RPMI7951 (cell line): ENCODE measurements at places on chromosomes 1 and 21.
A peak's percentile ranks its signal among the peaks of the same experiment; 100 is the strongest.

- DNase-seq, result no peak
Observed at GRCh38 chr1:84382127-84382526, 16.2 kb upstream of the DNASE2B start.

DNA sequence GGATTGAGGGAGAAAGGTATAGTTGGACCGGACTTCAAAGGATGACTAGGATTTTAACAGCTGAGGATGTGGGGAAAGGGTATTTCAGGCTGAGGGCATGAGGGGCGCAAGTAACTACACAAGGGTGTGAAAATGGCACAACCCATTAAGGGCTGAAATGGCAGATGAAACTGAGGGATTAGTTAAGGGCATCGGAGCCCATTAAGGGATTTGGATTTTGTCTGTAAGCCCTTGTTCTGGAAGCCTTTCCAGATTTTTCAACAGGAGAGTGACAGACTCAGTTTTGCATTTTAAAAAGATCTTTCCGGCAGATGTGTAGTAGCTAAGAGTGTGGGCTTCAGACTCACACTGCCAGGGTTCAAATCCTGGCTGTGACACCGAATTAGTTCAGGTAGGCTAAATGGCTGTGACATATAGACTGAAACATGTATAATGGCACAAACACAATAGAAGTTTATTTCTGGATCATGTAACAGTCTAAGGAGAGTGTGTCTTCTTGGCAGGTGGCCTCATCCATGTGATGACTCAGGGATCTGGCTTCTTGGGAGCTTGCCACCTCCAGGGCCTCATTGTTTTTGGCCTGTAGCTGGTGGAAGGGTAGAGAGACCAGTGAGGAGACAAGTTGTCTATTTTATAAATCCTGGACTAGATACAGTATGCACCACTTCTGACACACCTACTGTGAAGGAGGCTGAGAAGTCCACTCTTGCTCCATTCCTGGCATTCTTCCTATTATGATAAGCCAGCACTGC is 49.6 kb downstream of the UBE2T start:
- peak; percentile 95 for DNase-seq

GRCh38 chr1:59990470-59990869 is 63.9 kb upstream of the CYP2J2 start:
- no peak for DNase-seq

- no peak for DNase-seq
Observed at GRCh38 chr1:161267321-161267720, 8.8 kb downstream of the PCP4L1 start.

DNA sequence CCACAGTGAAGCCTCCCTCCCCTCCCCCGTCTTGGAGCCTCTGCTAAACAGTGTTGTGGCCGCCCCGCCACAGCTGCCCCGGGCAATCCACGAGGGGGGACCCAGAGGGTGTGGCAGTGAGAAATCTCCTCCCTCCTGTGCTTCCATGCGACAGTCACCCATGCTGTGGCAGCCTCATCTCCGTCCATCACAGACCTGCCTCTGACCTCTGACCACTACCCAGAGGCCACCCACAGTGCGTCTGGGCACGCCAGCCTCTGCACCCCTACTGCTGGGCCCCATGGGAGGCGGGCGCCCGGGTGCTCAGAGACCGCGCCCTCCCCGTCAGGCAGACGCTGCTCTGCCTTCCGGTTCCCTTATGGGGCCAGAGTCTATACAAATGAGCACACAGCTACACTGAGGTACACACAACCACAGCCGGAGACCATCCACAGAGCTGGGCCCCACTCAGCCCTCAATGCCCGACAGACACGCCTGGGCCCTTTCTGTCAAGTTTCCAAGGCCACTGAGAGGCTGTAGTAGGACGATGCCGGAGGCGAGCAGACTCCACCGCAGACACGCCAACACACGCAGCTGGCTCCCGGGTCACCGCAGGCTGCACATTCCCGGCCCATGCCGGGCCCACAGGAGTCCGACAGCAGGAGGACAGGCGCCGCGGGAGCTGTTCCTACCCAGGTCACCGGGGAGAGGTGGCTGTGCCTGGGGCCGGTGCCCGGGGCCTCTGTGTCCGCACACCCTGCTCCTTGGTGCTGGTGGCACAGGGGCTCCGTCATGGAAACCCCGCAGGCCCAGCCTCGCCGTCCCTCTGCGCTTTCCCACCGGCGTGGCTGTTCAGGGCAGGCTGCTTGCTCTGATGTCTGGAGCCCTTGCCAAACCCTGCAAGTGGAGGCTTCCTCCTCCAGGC is 23.9 kb upstream of the TMEM52 start:
- DNase-seq, result no peak

- DNase-seq, result no peak
Observed at GRCh38 chr1:185325413-185325812, 8.4 kb upstream of the IVNS1ABP start.

- peak; percentile 100 for DNase-seq
Observed at GRCh38 chr1:33433509-33434362, 2.8 kb upstream of the PHC2 start.

- DNase-seq, result no peak
Observed at GRCh38 chr1:15042866-15043265, 110.7 kb upstream of the TMEM51 start.

DNA sequence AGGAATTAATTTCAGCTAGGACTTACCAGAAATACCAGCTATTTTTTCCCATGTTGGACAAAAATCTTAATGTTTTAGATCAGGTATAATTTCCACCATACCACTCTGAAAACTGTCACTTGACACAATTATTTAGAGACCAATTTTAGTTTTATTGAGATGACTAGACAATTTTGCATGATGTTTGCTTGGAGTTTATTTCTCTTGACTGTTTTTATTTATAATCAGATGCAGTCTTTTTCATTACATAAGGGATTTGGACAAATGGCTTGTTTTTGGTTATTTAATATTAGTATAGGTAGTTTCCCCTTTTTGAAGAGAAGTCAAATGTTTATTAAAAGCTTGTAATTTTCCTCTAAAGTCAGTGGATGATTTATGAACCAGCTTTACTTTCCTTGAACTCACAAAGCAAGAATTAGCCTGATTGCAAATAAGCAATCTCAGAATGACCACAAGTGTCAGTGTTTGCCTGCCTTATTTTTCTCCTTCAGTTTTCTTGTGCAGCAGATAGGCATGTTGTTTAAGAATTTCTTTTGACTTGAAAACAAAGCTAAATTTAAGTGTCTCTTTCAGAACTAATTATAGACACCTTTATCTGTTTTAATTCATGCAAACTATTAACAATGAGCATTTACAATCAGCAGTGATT is 3.8 kb upstream of the B3GALT2 start:
- peak; percentile 14 for DNase-seq

GRCh38 chr1:186033847-186034271 is 299.7 kb downstream of the HMCN1 start:
- peak; percentile 10 for DNase-seq

DNA sequence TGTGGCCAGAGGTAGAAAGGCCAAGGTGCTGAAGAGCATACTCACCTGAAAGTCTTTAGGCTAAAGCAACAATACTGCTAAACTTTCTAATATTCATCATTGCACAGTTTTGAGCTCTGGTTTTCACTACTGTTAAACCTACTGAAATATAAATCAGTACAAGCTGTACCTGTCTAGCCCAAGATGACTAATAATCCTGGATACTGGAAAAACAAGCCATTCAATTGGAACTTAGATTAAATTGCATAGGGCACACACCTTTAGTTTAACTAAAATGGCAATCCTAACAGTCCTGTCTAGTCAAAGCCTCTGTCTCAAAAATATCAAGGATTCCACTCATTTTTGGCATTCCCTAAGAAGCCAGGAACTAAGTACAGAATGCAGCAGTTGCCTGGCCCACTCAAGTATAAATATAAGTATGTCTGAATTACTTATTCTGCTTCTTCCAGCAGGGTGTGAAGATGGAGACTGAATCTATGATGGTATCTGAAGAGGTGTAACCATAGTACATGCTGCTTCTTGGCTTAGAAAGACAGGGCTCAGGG is 3.1 kb downstream of the CHML start:
- no peak for DNase-seq

DNA sequence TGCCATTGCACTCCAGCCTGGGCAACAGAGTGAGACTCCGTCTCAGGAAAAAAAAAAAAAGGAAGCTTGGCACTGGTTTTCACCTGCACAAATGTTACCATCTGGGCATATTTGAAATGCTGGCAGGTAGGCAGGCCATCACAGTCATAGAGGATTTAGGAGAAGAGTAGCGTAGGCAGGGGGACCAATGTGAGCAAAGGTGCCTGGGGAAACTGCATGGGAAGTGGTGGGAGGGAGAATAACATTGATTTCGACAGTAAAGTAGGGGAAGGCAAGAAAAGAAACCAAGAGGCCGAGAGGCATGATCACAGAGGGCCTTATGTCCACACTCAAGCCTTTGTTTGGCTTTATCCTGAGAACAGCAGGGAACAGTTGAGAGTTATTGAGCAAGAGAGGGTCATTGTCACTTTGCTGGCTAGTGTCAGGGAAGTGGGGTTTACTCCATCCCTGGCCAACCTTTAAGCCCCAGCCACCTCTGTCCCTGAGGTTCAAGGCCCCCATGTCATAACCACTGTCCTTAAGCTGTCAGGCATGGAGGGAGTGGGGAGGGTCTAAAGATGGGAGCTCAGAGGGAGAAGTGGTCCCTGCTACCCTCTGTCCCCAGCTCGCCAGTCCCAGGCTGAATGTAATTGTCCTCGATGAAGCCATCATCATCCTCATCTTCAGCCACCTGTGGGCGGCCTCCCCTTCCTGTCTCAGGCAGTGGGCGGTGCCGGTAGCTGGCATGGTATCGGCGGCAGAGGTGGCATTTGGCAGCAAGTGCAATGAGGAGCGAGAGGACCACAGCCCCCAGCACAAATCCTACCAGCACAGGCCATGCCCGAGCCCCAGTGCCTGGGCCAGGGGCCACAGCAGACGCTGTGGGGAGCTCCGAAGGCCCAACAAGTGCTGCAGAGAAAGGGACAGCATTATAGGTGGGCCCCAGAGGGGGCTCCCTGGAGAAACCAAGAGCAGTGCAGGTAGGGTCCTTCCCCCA is 2.9 kb downstream of the C1orf210 start:
- no peak for DNase-seq

DNA sequence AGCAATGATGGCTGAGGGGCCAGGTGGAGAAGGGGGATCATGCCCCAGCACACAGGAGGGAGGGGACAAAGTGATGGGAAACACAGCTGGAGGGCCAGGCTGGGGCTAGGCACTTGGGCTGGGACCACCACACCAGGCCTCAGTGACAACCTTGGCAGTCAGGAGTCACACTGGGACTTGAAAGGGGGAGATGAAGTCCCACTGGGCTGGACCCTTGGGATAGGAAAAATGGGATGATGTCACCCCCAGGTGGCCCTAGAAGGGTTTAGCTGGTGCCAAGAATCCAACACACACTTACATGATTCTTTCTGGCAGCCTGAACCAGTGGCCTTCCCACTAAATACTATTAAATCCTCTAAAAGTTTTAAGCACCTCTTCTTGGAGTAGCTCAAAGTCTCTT is 17.1 kb downstream of the ZBTB17 start:
- peak; percentile 44 for DNase-seq
